Stimulated activated naive CD4-positive, alpha-beta T cell treated with Interleukin-2 at 50 U/mL for 16 hours (primary cell): ENCODE measurements at places on chromosomes 1 and 21.

DNA sequence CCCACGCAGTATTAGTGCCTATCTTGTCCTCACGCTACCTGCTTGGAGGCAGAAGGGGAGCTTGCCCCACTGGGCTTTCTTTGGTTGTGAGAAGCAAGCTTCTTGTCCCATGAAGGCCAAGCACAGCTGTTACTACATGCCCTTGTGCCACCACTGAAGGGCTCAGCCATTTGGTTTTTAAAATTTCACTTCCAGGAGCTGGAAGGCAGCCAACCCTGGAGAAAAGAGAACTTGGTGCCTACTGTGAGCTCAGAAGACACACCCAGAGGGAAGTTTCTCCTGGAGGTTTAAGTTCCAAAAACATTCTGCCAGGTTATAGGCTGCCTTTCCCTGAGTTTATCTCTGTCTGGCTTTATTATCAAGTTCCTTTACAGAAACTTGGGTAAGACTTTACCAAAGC, 187.4 kb downstream of the SLC35F3 start:
- no peak for DNase-seq

GRCh38 chr1:181318022-181318857, 165.1 kb upstream of the CACNA1E start:
- no peak for DNase-seq

- no peak for DNase-seq
Observed at GRCh38 chr1:11028018-11028417, 15.6 kb downstream of the TARDBP start.

DNA sequence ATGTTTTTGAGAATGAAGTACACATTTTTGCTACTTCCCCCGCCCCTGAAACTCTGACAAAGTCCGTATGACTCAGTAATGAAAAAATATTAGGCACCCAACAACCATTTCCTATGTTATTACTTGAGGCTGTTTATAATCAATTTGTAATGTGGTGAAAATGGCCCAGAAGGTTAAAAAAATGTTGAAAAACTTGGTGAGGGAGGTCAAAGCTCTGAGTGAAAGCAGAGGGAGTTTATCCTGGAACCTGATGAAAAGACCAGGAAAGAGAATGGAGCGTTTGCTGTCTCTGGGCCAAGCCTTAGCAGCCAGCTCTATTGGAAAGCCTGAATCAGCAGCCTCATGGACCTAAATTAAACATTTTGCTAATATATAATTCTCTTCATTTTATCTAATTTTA, 367.7 kb upstream of the NEGR1 start:
- no peak for DNase-seq

DNA sequence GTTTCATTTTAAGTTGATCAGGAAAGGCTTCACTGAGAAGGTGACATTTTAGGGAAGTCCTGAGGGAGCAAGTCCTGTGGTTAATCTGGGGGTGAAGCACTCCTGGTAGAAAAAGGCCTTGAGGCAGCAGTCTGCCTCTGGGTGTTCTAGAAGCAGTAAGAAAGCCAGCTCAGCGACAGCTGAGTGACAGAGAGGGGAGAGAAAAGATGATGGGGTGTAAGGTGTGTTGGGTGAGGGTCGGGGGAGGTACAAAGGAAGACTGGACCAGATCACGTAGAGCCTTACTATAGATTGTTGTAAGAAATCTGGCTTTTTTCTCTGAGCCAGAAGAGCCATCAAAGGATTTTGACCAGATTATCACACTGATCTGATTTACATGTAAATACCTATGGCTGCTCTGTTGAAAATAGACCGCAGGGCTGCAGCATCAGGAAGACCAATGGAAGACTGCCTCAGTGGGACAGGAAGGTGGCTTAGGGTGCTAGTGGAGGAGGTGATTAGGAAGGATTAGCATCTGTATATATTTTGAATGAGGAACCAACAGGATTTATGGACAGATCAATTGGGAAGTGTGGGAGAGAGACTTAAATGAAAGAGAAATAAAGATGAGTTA, 131.2 kb downstream of the CDC7 start:
- no peak for DNase-seq

GRCh38 chr1:116769561-116769977, 15.3 kb downstream of the CD2 start:
- DNase-seq: peak; percentile 72

DNA sequence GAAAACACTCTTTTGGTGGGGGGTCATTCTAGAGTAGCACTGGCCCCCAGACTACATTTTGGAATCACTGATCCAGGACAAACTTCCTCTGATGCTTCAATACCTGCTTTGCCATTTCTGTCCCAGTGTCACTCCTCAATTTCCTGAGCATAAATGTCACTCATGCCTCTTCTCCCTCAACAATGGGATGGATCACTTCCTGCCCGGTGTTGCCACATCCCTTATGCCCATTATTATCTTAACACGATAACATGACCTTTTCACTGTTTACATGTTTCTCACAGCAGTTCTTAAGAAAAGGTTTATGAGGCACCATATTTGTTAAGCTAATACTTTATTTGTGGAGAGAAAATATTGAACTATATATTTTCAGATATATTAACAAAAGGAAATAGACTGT, 3.9 kb upstream of the ITLN1 start:
- DNase-seq: no peak

- no peak for DNase-seq
Observed at GRCh38 chr1:183165456-183165855, 20.6 kb upstream of the LAMC2 start.

DNA sequence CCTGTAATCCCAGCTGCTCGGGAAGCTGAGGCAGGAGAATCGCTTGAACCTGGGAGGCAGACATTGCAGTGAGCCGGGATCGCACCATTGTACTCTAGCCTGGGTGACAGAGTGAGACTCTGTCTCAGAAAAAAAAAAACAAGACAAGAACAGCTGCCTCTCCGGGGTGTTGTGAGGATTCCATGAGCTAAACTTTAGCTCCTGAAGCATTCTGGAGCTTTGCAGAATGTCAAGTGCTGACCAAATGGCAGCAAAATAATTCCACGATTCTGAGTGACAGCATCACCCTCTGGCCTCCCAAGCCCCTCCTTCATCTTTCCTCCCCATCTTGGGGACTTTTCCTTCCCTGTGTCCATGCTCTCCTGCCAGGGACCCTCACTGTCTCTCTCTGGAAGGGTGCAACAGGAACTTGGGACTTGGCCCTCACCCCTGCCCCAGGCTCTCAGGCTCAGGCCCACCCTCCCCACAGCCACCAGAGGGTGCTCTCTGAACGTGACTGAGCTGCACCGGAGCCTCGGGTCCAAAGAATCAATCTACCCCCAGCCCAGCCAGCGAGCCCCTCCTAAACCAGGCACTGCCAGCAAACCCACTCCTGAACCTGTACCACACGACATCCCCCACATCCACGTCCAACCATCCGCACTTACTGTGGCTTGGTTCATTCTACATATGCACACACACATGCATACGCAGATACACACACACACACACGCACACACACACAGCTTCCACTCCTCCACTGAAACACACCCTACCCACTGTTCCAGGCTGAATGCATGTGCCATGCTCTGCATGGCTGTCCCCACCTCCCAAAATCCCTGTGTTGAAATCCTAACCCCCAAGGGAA, 45.7 kb downstream of the ACOT7 start:
- DNase-seq: peak; percentile 51

GRCh38 chr1:185681034-185681633, 53.1 kb upstream of the HMCN1 start:
- no peak for DNase-seq

DNA sequence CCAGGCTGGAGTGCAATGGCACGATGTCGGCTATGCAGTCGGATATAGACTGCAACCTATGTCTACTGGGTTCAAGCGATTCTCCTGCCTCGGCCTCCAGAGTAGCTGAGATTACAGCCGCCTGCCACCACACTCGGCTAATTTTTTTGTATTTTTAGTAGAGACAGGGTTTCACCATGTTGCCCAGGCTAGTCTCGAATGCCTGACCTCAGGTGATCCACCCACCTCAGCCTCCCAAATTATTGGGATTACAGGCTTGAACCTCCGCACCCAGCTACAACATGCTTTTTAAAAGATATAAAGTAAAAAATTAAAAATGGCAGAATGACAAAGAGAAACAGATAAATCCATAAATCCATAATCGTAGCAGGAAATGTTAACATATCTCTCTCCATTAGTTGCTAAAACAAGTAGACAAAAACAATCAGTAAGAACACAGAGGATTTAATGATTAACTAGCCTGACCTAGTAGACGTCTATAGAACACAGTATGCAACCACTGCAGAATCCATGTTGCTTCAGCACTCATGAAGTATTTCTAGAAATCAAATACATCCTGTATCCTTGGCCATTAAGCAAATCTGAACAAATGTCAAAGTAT, 59.9 kb upstream of the SPOCD1 start:
- DNase-seq: no peak

GRCh38 chr1:169964206-169964605, 70.5 kb upstream of the SCYL3 start:
- DNase-seq: no peak

- no peak for DNase-seq
Observed at GRCh38 chr1:20325844-20326420, 35.3 kb downstream of the VWA5B1 start.

DNA sequence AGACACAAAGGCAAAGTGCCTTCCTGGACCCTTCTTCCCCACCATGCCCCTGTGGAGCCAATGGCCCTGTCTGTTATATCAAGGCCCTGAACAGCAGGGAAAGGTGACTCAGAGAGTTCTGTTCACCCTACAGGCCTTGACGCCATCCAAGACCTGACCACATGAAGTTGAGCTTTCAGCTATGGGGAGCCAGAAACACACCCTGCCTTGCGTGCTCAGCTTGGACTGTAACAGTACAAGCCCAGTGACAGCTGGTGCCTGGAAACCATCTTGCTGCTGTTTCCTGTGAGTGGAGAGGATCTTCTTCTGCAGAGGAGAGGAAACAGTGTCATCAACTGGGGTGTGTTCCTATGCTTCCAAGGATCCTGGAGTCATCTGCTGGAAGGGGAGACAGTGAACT, 165.0 kb upstream of the IRF2BP2 start:
- DNase-seq: no peak

DNA sequence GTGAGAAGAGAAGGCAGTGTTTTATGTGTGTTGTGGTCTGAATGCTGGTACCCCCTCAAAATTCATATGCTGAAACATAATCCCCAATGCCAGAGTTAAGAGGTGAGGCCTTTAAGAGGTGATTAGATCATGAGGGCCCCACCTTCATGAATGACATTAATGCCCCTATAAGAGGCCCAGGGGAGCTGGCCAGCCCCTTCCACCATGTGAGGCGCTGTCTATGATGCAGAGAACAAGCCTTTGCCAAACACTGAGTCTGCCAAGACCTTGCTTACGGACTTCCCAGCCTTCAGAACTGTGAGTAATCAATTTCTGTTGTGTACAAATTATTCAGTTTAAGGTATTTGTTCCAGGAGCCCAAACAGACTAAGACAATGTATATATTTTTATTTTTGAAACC, 20.2 kb downstream of the CAPZB start:
- no peak for DNase-seq

DNA sequence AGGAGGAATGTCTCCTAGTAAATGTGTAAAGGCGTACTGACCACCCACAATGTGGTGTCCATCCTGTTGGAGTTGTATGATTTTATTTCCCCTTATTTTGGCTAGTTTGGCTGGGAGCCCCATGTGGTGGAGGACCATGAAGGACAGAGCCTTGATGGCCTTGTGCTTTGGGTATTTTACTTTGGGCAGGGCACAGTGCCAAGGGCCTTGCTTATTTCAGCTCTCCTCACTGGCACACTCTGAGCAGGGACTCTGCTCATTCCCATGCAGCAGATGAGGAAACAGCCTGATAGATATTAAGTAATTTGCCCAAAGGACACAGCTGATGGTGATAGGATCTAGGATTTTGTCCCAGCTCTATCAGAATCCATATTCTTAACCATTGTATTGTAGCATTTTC, 50.2 kb downstream of the SMYD2 start:
- no peak for DNase-seq

GRCh38 chr1:151443846-151444782, 15.2 kb downstream of the POGZ start:
- DNase-seq: peak; percentile 60

GRCh38 chr1:211082824-211083223, 51.1 kb downstream of the KCNH1 start:
- no peak for DNase-seq

DNA sequence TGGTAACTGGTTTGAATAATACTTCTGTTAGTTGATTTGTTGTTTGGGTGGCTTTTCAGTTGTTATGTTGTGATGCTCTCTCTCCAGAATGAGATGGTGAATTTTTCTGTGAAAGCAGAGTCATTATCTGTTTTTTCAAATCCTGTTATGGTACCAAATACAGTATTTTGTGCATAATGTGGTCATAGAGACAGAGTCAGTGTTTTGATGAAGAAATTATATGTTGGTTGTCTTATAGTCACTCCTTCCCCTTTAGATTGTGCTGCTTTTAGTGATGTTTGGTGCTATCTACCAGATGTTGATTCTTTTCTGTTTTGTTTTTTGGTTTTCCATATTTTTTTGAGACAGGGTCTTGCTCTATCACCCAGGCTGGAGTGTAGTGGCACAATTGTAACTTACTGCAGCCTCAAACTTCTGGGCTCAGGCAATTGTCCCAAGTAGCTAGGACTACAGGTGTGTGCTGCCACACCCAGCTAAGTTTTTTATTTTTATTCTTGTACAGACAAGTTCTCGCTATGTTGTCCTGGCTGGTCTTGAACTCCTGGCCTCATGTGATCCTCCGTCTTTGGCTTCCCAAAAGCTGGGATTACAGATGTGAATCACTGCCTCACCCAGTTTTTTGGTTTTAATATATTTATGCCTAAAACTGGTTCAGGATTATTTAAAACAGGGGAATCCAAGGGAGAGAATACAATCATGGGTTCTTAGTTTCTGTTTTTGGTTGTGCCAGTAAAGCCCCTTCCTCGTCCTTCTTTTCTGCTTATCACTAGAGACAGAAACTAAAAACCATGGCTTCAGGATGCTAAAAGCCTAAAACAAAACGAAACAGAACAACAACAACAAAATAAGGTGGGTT, 7.3 kb downstream of the PPP2R5A start:
- no peak for DNase-seq

DNA sequence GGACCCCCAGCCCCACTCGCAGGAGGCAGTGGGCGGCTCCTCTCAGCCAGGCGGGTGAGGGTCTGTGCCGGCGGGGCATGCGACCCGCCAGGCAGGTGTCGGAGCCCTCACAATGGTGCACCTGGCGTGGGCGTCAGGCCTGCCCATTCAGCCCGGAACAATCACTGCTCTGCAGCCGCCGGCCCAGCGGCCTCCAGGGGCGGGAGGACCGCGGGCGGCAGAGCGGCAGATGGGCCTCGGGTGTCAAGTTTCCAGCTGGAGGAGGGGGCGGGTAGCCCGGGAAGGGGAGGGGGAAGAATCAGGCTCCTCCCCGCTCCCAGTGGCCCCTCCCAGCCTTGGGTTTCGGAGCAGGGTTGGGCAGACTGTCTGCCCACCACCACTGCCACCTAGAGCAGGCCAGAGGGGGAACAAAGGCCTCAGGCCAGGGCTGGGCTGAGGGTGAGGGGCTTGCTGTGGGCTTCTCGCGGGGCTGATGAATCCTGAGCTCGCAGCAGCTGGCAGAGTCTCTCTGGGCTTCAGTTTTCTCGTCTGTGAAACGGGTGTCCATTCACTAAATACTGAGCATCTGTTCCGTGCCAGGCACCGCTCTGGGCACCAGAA, 39.5 kb upstream of the CASZ1 start:
- no peak for DNase-seq

GRCh38 chr1:9782116-9782751, 41.5 kb downstream of the CLSTN1 start:
- DNase-seq: no peak
